ENCODE measurements at places on chromosomes 1 and 21. TPM values are rescaled to one million over a fixed set of nuclear protein-coding genes. Genes with fewer than 3 reads are reported as not detected.

- DNase-seq = no peak
These were observed 1.3 kb upstream of the BLACAT1 start for GRCh38 chr1:205456868-205457745.

KCNJ15 gene
- total RNA-seq = 7.8 TPM

- no peak for DNase-seq
These were observed 429 bp downstream of the FCGR2A start for GRCh38 chr1:161505686-161506085.

DNA sequence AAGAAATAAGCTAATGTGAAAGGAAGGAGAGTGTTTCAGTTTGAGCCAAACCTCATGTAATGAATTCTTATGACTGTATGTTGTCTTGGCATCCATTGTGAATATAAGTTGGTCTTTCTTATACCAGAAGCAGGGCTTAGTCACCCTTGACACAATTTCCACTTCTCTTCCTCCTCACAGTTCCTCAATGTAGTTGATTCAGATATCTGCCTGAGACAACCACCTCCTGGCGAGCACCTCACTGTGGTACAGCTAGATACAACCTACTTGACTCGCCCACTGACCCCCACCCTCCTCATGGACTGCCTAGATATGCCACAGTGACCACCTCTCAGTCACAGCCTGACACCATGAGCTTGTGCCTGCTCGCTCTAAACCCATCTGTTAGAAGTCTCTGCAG, 45.6 kb downstream of the KYAT3 start:
- DNase-seq = peak; percentile 39

GRCh38 chr1:63368131-63368530, 704 bp downstream of the ALG6 start:
- DNase-seq = no peak

All from HT1080 (cell line).